ENCODE measurements at places on chromosomes 5 and 9.
A peak's percentile ranks its signal among the peaks of the same experiment; 100 is the strongest.

GRCh38 chr9:129402371-129402739, 218.5 kb downstream of the C9orf50 start:
- DNase-seq: no peak

DNA sequence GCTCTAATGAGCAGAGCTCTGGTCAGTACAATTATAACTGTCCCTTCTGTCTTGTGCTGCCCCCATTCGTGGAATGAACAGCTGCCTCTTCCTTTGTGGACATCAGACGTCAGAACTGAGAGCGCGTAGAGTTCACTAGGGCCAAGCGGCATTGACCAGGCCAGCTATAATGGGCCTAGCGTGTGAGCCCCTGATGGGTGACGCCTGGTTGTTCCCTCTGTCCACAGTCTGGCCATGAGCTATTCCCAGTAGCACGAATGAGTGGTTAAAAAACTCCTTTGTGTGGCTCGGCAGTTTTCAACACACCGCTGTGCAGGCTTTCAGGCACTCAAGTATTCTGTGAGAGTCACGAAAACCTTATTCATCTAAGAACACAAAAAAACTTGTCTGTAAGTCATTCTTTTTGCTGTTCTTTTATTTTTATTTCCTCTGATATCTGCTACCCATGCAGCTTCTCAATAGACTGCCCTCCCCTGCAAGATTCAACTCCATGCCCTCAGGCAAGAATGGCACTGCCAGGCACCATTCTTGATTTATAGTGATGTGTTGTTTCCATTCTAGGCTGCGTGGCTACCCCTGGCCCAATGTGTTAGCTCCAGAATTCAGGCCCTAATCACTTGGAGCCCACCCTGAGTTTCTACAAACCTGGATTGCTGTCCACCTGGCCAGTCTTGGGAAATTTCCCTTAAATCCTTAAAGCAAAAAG, 52.5 kb downstream of the ANKDD1B start:
- DNase-seq: no peak

DNA sequence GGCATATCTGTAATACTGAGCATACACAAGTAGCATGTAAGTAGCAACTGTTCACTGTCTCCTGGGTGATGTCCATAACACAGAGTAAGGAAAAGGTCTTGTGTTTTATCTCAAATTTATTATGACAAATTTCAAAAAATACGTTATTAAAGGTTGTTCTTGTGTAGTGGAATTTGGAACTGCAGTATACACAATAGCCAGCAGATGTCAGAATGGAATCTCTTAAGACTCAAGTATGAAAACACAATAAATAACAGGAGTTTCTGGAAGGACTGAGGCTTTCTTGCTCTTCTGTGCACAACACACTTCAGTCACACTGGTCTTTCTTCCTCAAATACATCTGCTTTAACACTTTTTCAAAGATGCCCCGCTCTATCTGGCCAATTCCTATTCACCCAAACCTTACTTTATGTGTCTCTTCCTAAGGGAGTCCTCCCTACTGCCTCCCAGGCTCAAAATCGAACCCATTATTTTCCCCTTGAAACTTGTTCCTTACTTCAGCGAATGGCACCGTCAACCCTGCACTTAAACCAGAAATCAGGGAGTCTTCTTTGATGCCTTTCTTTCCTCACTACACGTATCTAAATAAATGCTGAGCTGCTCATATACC, 6.5 kb upstream of the FBXO10 start:
- DNase-seq: no peak

DNA sequence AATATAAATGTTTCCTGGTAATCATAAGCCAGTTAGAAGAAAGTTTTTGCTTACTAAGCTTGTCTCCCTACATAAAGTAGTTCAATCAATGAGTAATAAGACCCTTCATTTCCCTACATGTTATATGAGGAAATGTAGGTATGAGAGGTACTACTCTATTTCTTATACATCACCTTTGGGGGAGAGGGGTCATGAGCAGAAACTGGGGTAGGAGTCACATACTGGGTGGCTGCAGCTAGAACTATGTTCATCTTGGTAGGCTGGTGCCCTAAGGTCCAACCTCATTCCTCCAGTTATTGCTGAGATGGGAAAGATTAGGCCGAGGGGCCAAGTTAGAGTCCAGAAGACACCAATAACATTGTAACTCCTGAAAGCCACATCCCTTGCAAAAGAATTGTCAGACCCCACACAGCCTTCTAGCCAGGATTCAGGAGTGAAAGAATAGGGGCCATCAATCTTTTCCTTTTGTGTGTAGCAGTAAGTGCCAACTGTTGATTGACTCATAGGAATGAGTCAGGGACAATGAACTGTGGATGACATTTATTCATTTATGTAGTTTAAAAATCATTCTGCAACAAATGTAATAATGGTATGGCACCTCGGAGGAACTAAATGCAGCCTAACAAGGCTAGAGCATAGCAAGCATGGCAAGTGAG, 21.6 kb upstream of the SREK1 start:
- no peak for DNase-seq

- no peak for DNase-seq
Measured at GRCh38 chr5:14081791-14082190, 61.4 kb upstream of the TRIO start.

DNA sequence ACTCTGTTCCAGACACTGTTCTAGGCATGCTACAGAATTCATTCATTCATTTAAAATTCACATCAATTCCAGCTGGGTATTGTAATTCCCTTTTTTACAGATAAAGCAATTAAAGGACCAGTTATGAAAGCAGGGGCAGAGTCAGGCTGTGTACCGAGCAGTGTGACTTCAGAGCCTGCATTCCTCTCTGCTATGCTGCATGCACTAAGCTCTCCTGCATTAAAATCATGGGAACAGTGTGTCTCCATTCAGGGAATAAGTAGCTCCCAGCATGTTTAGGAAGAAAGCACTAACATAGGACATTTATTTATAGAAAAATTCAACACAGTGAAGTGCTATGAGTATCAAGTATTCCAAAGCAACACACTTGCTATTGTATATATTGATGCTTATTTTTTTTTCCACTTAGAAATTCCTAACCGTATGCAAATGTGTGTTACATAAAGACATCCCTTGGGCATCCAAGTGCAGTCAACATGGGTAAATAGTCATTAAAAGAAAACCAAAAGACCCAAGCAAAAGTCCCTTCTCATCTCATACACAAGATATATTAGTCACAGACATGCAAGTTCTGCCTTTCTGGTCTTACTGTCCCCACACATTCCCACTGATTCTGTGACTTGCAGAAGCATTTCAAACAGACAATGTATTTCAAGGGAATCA, 173.7 kb downstream of the GABRB2 start:
- DNase-seq: no peak

GRCh38 chr9:114138552-114138971, 16.8 kb upstream of the COL27A1 start:
- DNase-seq: no peak

DNA sequence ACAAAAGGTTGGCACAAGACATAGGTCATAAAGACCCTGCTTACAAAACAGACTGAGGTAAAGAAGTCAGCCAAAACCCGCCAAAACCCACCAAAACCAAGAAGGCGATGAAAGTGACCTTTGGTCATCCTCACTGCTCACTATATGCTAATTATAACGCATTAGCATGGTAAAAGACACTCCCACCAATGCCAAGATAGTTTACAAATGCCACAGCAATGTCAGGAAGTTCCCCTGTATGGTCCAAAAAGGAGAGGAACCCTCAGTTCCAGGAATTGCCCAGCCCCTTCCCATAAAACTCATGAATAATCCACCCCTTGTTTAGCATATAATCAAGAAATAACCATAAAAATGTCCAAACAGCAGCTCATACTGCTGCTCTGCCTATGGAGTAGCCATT, 27.7 kb downstream of the MLLT3 start:
- no peak for DNase-seq

DNA sequence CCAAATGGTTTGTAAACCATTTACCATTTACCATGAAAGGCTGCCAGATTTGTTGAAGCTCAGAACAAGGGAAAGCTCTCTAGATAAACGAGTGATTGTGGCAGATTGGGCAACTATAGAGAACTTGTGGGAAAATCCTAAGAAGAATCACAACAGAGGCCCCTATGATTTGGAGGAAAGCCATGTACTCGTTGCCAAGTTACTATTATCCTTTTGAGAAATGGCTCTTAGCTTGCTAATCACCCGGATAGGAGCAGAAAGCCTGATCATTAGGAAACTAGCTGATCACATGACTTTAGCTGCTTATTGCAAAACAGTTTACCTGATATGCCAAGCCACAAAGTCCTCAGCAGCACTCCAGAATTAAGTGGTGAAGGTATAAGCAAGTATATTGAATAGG, 23.5 kb upstream of the ATG10 start:
- DNase-seq: no peak

GRCh38 chr9:97938081-97938644, at the start of gene HEMGN:
Gene HEMGN, minus strand, starts transcription at chr9:97938172. Its CDS starts 36 bp downstream, at chr9:97938136.
- no peak for DNase-seq

DNA sequence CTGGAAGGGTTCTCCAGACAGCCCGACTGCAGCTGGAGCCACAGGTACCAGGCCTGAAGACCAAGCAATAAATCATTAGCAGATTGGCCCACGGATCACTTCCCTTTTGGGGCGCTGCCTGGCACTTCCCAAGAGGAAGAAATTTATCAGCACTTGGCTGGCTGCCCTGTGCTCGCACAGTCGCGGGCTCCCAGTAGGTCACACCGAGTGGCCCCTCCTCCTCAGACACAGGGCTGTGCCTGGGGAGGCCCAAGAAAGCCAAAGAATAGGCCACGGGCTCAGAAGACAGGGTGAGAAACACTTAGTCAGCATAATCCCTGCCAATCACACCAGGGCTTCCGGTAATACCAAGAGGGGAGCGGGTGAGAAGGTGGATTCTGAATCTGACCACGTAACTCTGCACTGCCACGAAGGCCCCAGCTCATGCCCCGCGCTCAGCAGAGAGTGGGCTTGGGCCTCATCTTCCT, 115.7 kb upstream of the MSX2 start:
- no peak for DNase-seq

GRCh38 chr5:56075361-56075760, 80.6 kb upstream of the IL6ST start:
- DNase-seq: no peak

DNA sequence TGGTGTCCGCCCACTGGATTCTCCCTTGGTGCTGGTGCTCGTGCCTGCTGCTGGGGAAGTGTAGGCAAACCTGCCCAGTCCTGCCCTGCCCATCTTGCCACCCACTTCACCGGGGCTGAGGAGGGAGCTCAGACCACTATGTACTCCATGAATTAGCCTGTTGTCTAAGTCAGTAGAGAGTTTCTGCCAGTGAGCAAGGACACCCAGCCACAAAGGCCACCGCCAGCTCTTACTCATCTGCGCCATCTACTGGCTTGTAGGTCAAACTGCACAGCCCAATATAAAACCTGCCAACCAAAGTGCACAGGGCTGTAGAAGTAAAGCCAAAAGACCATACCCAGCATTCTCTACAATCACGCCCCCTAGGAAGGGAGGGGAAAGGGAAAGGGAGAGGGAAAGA, 102.3 kb downstream of the GLIS3 start:
- no peak for DNase-seq

GRCh38 chr5:132640613-132641012, 17.4 kb upstream of the IL13 start:
- no peak for DNase-seq

DNA sequence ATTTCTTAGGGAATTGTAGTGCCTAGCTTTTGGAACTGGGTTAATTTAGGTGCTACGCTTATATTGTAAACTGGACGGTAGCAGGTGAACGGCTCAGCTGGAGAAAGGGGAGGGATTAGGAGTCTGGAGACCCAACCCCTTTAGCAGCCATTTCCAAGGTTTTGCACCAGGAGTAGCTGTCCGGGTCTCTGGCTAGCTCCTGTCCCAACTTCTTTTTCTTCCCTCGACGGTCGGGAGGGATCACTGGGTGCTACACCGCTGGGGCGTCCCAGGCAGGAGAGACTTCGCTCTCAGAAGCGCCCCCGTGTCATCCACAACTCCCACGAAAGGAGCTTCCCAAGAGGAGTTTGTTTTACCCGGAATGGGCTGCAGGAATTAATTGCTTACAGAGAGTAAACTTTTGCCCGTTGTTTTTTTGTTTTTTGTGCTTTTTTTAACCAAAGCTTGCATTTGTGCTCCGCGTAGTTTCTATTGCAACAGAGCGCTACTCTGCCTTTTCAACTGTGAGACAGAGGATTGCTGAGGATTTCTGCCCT, 1640.9 kb upstream of the C9orf72 start:
- DNase-seq: no peak

- DNase-seq: no peak
Measured at GRCh38 chr5:151696470-151697061, 9.9 kb upstream of the SPARC start.

DNA sequence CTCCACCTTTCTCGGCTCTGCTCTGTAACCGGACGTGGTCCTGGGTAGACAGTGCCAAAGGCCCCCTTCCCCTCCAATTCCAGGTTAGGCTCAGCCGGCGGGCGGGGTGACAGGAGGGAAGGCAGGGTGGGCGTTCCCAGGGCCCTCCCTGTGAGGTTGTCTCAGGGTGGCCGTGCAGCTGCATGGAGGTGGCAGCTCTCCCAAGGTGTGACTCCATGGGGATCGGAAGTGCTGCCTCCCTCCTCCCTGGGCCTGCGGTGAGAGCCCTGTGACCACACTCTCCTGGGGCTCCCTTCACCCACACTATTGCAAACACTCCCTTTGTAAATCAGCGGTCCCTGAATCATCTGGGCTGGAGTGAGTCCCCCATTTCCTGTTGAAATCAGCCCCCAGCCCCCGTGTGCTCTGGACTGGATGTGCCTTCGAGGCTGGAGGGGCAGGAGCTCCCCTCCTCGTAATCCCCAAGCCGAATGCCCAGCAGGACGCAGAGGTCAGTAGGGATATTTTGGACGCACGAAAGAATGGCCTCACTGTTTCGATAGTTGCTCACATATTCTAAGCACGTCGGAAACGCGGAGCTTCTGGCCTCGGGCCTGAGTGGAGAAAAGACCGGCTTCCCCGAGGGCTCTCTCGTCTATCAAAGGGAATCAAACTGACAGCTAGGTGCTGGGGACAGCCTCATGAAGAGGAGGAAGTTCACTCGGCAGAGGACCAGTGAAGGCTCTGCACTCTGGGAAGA, 107.6 kb upstream of the COL5A1 start:
- DNase-seq: no peak

DNA sequence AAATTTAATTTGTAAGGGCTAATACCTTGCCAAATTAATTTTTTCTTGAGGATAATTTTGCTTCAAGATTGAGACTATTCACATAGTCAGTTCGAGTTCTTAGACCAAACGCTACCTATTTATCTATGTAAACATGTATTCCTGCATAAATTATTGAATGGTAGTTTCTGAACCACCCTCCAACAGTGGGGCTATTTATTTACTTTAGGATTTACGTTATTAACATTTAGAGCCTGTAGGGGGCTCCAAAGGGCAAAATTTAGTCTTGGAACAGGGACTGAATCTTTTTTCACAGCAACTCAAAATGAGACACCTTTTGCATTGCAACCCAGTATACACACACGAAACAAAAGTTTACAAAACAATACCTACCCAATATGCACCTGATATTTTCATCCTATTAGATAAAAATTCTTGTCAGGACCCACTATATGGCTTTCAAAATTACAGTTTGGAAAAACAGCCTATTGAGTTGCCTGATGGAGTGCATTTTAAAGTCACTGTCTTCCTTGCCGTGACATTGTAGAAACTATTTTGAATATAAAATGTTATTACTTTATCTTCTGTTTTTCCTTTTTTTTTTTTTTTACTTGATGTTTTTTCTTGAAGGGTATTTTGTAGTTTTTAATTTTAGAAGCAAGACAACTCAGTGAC, 47.1 kb upstream of the POU4F3 start:
- no peak for DNase-seq

- no peak for DNase-seq
Measured at GRCh38 chr9:107228496-107229039, 54.5 kb upstream of the RAD23B start.

GRCh38 chr5:147782110-147783028, at the start of gene JAKMIP2:
Gene JAKMIP2, minus strand, starts transcription at chr5:147782728. Its CDS starts 110,922 bp downstream, at chr5:147671806.
- DNase-seq: peak; percentile 70

- no peak for DNase-seq
Measured at GRCh38 chr5:83433891-83434290, 37.7 kb upstream of the VCAN start.
